ENCODE measurements at places on chromosomes 6 and 20.

DNA sequence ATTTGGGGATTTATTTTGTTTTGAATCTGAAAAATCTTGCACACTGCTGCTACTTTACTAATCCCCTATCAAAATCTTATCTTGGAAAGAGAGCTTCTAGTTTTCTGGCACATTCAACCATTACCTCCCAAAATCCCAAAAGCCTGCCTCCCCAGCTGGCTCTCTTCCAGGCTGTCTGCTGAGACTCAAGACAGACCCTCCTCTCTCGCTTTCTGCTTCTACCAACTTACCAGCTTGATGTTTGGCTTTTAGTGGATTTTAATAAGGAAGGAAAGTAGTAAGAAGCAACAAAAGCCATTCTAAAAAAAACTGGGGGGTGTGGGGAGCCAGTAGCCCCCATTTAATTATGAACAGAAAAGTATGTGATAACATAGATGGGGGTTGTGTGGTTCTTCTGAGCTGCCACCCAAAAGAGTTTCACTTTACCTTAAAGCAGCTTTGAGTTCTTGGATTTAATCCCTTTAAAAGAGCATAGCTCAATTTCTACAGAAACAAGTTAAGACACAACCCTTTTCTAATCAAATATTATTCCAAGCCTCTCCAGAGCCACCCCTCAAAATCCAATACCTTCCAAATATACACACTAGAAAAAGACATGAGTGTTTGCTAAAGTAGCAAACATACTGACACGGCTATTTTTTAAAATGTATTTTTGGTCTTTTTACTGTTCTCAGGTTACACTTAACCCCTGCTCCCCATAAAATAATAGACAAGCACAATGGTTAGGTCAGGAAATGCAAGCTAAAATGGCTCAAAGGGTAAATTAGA lies 71.7 kb downstream of the ATP9A start:
- no peak for DNase-seq

GRCh38 chr6:624979-625378 lies 31.9 kb downstream of the HUS1B start:
- DNase-seq, result no peak

- no peak for DNase-seq
These were observed 37.4 kb upstream of the AFDN start for GRCh38 chr6:167789358-167789757.

DNA sequence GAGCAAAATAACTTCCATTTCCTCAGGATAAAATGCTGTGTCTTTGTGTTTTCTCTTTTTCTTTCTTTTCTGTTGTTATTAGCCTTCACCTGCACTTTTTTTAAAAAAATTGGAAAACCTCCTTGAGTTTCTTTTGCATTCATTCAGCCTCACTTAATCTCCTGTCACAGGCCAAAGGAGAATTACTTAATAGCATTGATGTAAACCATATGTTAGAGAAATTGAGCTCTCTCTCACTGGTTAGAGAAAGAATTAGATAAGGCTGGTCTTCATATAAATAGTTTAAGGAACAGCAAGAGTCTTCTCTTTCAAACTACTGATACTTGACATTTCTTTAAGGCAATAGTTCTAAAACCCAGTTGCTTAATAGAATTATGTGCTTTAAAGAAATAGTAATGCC lies 564.2 kb downstream of the TFAP2B start:
- no peak for DNase-seq

- no peak for DNase-seq
These were observed 122.3 kb downstream of the BANF2 start for GRCh38 chr20:17822039-17822438.

GRCh38 chr6:31179042-31179386 lies 8.5 kb upstream of the POU5F1 start:
- no peak for DNase-seq

GRCh38 chr6:155041741-155042279 lies 46.7 kb downstream of the TIAM2 start:
- no peak for DNase-seq

GRCh38 chr6:102679865-102680264 lies 1286.4 kb downstream of the GRIK2 start:
- no peak for DNase-seq

DNA sequence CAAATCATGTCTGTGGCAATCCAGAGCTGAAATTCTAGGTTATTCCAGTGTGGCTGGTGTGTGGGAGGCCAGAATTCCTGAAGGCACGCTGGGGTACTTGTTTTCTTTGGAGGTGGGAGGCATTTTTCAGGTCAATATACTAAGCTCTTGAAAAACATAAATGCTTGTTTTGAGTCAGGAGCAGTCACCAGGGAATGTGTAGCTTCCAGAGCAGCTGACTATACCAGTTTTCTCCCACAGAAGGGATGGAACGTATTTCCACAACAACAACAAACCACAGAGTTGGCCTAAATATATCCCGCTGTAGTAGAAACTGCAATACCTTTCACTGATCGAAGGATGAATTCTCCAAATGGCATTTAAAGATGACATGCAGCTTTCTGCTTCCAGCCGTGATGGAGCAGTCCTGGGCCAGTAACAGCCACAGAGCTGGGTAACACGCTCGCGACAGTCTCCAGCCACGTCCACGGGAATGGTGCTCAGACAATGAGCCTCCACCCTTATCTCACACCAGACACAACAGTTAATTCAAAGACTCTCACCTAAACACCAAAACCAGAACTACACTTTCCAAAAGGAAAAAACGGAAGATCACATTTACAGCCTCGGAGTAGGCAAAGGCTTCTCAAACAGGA lies 23.2 kb downstream of the CHRNA4 start:
- no peak for DNase-seq

- no peak for DNase-seq
These were observed 12.1 kb upstream of the IL17A start for GRCh38 chr6:52174118-52174517.

GRCh38 chr20:24638591-24639548 lies 169.4 kb downstream of the SYNDIG1 start:
- DNase-seq, result no peak

DNA sequence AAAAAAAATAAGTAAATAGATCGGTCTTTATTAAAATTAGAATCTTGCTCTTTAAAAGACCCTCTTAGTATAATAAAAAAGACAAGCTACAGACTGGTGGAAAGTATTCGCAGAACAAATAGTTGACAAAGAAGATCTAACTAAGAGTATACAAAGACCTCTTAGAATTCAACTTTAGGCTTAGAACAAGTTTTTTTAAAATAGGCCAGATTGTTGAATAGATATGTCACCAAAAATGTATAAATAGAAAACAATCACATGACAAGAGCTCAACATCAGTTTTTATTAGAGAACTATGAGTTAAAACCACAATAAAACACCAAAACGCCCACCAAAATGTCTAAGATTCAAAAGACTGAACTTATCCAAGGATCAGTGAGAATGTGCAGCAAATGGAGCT lies 632.7 kb upstream of the PTCHD4 start:
- DNase-seq, result no peak

- DNase-seq, result no peak
These were observed 125.9 kb upstream of the TRAF3IP2 start for GRCh38 chr6:111731456-111732195.

- no peak for DNase-seq
These were observed 131.0 kb upstream of the IFNGR1 start for GRCh38 chr6:137349856-137350830.

- no peak for DNase-seq
These were observed 3.2 kb downstream of the SLC17A9 start for GRCh38 chr20:62955519-62956386.

- no peak for DNase-seq
These were observed 40.6 kb upstream of the NFATC2 start for GRCh38 chr20:51583073-51583472.

DNA sequence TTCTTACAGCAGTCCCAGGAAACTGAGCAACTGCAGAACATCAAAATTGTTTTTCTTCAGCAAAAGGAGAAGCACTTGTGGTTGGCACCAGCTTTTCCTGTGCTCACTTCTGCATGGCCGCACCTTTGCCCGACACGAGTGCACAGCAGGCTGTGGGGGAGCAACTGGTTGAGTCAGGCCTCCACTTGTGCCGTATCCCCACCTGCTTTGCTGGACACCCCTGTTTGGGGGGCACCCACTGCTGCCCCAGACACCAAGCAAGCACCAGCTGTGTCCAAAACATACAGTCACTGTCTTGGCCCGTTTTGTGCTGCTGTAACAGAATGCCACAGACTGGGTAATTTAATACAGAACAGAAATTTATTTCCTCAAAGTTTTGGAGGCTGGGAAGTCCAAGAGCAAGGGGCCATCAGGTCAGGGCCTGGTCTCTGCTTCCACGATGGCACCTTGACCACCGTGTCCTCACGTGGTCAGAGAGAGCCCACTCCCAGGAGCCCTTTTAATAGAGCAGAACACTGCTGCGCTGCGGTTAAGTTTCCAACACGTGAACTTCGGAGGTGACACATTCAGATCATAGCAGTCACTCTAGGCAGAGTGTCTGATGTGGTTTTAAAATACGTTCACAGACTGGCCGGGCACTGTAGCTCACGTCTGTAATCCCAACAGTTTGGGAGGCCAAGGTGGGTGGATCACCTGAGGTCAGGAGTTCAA lies 8.7 kb upstream of the GMEB2 start:
- no peak for DNase-seq

DNA sequence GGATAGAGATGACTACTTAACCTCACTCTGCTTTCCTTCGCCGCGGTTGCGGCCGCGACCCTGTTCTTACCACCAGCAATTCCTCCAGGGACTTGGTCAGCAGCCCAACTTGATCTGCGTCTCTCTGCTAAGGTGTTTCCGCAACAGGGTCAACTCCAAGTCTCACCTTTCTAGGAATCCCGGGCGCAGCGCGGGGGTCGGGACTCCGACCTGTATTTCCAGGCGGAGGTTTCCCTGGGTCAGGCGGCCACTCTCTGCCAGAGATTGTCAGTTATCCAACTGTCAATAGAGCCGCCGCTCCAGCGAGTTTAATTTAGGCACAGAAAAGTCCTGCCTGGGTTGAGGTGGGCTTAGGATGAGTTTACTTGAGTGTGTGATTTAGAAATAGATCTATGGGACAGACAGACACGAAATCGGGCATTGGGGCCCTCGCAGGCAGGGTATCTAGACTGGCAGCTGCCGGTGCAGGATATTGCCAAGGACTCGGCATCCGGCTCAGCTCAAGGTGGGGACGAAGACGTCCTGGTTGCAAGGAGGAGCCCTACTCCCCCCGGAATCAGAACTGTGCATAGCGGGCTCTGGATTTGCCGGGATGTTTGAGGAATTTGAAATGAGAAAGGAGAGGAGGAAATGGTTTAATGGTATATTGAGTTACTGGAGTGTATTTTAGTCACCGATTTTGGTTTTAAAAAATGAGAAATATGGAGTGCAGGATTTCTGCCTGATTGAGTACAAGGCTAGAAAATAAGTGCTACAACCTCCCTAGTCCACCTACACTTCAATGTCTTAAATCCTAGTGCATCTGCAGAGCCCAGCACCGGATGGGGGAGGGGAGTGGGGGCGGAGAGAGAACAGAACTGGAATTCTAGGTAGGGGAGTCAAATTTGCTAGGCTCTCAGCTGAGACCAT lies 23.7 kb downstream of the POM121L2 start:
- no peak for DNase-seq

DNA sequence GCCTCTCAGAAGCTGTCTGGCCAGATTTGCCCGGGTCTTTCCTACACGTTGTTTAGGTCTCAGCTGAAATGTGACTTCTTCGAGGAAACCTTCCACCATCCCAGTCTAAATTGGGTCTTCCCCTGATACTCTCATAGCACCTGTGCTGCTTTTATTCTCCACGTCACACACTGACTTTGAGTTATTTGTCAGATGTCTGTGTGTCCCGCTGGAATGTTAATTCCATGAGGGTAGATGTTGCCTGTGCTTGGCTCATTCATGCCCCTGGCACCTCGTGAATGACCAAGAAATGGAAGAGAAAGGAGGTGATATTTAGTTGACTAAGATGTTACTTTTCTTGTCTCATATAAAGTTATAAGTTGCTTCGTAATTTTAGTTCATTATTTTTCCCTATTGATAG lies 197.8 kb downstream of the TMEM242 start:
- DNase-seq, result no peak

GRCh38 chr6:150256618-150257272 lies 112.1 kb upstream of the IYD start:
- DNase-seq, result no peak

GRCh38 chr6:35794536-35795452 lies 2.3 kb downstream of the CLPS start:
- no peak for DNase-seq

DNA sequence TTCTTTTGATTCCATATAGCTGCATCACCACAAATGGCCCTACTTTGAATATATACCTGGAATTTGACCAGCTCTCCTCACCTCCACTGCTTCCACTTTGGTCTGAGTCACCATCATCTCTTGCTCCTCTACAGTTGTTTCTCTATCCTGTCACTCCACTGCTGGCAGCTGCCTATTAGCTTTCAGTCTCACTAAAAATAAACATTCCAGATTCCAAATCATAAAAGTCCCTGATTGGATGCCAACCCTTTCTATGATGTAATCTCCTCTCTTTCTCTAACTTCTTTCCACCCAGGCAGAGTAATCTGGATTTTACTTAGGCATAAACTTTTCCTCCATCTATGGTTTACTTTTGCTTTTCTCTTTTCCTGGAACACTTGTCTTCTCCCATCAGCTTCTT lies 49.1 kb downstream of the RFPL4B start:
- no peak for DNase-seq

DNA sequence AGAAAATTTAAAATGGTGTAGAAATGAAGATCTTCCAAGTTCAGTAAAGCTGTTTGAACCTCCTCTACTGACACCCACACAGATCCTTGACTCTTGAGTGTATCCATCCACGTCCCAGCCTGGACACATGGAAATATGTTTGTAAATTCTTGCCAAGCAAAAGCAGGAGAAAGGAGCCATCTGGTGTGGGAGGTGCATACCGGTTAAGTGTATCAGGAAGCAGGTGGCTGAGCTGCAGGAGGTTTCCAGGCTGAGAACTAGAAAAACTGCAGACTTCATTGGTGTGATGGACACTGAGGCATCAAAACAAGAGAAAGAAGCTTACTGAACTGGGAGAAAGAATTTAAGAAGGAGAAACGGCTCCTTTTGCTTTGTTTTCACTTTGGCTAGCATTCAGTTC lies 229.9 kb upstream of the GRIK2 start:
- DNase-seq, result no peak

DNA sequence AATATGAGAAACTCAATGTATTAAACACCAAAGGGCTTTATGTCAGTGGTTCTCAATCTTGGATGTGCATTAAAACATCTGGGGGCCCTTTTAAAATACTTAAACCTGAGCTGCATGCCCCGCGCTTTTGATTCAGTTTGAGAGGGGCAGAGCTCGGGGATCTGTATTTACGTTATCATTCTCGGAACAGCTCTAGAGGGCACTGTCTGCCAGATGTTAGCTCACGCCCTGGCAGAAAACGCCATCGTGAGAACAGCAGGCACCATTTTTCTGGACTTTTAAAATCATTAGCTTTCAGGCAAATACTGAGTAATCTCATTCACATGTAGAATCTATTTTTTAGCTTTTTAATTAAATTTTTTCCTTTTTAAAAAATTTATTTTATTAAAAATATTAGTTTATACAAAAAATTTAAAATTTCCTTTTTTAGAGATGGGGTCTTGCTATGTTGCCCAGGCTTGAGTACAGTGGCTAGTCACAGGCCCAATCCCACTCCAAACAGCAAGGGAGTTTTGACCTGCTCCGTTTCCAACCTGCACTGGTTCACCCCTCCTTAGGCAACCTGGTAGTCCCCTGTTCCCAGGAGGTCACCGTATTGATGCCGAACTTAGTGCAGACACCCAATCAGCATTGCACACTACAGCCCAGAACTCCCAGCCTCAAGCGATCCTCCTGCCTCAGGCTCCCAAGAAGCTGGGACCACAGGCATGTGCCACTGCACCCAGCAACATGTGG lies 30.0 kb upstream of the ZNF133 start:
- DNase-seq, result no peak

Data from SW 1271 (cell line).